ENCODE measurements at places on chromosomes 2 and 18.

- no peak for DNase-seq
Observed at GRCh38 chr2:84940831-84941412, 30.0 kb upstream of the KCMF1 start.

GRCh38 chr2:206688990-206689389, 29.2 kb downstream of the DYTN start:
- peak; percentile 16 for DNase-seq

DNA sequence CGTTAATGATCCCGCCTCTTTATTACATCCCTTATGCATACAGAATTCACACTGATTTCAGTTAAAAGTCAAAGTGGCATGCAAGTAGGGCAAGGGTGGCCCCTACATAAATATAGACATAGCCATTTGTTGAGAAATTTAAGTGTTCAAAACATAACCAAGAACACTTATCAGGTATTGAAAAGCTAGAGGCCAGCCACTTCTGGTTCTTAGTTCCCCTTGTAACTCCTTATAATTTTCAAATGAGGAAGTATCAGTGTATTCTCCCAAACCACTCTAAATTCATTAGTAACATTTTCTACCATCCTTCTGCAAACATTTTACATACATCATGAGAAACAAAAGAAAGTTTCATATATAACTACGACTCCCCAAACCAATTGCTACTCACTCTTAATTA, 5.8 kb upstream of the ARL5A start:
- DNase-seq = no peak

DNA sequence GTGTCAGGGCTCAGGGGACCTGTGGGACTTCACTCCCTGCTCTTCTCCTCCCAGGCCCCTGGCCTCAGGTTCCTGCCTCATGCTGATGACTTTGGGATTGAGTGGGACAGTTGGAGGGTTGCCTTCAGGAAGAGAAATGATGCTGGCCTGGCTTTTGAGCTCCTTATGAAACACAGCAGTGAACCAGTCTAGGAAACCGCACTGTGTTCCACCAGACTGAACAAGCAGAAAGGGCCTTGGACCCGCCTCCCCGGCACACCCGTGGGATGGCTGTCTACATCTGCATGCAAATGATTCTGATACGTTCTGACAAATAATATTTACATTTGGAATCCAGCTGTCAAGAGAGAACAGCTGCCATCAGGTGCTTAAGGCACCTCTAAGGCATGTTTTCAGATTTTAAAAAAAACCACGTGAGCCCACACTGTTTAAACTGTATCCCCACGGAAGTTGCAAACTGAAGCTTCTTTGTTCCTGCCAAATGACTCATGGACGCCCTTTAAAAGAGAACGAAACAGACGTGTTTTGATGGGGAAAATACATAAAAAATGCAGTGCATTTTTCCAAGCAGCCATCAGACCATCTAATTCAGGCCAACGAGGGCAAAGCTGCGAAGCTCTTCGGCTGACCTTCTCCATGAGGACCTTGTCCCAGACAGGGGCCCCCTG, 27.6 kb upstream of the ASAP2 start:
- no peak for DNase-seq

DNA sequence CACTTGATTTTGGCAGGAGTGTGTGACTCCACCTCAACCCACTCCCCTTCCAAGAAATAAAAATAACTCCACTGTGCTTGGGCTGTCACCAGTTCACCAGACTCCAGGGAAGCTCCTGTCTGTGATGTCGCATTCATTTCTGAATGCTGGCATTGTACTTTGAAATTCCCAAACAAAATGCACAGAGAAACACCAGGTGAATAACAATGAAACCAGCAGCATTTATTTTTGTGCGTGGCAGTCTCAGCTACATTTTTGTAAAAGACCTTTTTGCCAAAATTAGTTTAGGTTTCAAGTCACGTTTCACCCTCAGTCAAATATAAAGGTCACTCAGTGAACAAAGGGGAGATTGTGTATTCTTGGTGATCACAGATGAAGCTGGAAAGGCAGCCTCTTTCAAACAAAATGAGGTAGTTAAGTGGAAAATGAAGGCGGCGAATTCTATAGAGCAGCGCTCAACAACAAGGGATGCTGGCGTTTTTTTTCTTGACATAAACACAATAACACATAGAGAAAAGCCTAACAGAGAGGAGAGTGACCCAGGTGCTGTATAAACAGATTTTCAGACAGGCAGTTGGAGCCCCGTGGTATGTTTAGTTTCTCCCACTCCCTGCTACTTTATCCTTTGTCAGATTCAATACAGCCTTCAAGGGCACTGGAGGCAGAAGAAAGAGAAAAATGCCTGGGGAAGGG, 210.3 kb upstream of the GCFC2 start:
- no peak for DNase-seq

- DNase-seq = no peak
Observed at GRCh38 chr2:39179974-39180960, 59.4 kb upstream of the SOS1 start.

DNA sequence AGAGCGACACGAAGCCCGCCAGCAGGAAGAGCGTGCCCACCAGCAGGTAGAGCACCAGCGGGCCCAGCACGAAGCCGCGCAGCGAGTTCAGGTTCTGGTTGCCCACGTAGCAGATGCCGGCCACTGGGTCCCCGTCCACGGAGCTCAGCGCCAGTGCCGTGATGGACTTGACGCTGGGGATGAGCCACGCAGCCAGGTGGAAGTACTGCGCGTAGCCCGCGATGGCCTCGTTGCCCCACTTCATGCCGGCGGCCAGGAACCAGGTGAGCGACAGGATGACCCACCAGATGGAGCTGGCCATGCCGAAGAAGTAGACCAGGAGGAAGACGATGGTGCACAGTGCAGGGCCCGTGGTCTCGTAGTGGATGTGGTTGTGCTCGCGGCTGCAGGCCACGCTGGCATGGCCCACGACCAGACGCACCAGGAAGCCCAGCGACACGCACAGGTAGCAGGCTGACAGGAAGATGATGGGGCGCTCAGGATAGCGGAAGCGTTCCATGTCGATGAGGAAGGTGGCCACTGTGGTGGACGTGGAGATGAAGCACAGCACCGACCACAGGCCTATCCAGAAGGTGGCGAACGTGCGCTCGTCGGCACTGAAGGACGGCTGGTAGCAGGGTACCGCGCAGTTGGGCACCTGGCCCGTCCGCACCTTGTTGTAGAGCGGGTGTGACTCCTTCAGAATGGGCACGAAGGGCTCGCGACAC, 2.1 kb downstream of the FZD5 start:
- DNase-seq = no peak

- DNase-seq = no peak
Observed at GRCh38 chr2:240288087-240288521, 147.4 kb upstream of the GPC1 start.

GRCh38 chr18:43380104-43380672, 102.9 kb upstream of the SYT4 start:
- DNase-seq = no peak
